ENCODE measurements at places on chromosomes 16 and 17.

DNA sequence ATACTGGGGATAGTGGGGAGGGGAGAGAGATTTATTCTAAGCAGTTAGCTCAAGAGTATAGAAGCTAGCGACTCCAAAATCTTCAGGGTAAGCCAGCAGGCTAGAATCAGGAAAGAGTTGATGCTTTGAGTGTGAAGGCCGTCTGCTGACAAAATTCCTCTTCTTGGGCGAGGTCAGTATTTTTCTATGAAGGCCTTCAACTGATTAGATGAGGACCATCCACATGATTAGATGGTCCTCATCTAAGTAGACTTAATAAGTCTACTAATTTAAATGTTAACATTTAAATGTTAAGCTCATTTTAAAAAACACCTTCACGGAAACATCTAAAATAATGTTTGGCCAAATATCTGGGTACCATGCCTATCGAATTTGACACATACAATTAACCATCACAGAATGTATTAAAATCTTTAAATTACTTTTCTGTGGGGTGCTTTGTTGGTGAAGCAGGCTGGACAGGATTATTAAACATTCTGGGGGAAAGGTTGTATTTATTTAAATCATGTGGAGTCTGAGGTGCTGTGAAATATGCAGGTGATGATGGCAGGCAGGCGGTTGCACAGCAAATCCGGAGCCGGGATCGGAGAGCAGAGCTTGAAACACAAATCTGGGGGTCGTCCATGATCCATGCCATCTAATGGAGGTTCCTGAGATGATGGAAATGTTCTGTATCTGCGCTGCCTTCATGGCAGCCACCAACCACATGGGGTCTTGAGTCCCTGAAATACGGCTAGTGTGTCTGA is 49.8 kb upstream of the ADORA2B start:
- DNase-seq, result no peak

DNA sequence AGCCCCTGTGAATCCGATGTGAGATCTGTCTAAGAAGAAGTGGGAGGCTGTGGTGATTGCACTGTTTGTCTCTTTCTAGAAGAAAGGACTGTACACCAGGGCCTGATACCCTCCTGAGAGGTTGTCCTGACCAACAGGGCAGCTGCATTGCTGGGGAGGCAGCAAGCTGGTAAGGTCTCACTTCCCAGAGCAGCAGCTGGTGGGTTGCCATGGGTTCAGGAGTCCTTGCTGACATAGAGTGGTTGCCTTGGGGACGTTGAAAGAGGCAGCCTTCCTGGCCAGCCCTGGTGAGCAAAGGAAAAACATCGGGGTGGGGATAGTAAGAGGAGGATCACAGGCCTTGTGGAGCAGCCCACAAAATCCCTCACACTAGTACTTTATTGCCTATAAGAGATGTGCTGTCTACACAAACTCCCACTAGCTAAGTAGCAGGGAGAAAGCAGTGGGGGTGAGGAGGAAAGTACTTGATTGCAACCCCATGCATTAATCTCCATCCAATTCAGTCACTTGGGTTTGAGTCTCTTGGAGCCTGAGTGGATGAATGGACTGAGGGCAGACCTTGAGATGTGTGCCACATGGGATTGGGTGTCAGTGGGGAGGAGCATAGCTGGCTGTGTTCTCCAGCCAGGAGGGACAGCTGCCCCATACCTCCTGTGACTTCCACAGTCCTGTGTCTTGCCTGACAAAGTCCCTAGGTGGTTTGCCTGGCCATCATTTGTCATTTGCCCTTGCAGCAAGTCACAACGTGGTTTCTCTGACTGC is 143.8 kb upstream of the RPL38 start:
- no peak for DNase-seq

DNA sequence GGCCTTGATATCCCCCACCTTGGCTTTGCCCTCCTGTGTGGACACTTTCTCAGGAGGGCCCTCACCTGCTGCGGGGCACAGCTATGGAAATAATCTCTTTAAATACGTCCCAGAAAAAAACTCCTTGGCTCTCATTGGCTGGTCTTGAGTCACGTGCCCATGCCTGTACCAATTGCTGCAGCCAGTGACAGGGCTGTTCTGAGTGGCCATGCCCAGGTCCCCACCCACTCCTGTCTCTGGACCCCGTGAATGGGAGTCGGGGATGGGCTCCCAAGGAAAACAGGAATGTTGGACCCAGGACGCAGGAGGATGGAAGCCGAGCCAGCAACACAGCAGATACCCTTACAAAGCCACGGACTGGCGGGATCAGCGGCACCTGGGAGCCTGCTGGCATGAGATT is 53.1 kb upstream of the CDR2 start:
- DNase-seq, result no peak

GRCh38 chr17:596287-596686 is 118.4 kb downstream of the VPS53 start:
- no peak for DNase-seq

DNA sequence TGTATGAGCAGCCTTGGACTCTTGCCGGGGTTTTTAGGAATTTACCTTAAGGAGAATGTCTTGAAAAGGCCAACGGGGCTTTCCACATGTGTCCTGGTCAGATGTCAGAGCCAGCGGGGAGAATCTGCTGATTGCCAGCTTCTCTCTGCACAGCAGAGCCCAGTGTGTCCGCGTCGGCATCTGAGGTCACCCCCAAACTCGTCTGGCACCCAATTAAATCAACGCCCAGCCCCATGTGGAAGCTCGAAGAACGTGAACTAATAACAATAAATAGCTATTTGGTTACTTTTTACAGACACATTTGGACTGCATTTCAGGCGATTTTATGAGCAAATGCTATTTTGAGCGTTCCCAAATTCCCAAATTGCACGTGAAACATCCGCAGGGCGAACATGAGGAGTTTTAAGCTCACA is 303.5 kb downstream of the FOXL1 start:
- DNase-seq, result no peak

GRCh38 chr17:69703751-69704150 is 289.3 kb downstream of the MAP2K6 start:
- DNase-seq, result no peak

- DNase-seq, result no peak
Observed at GRCh38 chr16:73240920-73241319, 193.0 kb upstream of the ZFHX3 start.

GRCh38 chr17:9016941-9017552 is 4.3 kb upstream of the NTN1 start:
- no peak for DNase-seq

DNA sequence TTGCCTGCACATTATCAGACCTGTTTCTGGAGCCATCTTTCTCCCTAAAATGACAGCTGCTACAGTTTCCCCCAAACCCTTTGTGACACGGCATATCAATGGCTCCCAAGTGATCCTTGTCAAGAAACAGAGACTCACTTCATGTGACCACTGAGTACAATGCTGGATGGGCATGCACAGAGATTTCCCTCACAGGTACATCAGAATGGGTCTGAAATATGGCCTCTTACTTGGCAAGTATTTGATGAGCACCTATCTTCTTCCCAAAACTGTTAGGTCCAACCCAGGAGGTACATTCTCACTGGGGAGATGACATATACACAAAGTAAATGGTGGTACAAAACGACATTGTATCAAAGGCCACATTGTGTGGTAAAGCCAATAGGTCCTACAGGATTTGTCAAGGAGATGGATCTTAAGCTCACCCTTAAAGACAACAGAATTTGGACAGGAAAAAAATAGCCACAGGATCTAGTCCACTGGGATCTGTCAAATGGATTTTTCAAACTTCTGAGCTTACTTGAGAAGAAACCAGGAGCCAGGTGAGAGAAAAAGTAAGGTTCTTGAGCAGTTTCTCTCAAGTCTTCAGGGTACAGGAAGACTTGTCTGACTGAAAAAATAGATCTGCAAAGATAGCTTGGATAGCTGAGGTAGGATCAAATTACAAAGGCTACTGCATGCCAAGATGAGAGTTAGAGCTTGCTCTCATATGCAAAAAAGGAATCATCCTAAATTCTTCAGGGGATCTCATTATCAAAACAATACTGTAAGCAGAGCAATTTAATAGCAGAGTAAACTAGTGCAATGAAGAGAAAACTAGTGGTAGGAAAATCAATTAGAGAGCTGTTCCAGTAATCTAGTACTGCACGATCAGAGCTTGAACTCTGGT is 28.8 kb downstream of the RNF43 start:
- no peak for DNase-seq

GRCh38 chr16:71364133-71364681 is 5.7 kb downstream of the CALB2 start:
- DNase-seq, result no peak

DNA sequence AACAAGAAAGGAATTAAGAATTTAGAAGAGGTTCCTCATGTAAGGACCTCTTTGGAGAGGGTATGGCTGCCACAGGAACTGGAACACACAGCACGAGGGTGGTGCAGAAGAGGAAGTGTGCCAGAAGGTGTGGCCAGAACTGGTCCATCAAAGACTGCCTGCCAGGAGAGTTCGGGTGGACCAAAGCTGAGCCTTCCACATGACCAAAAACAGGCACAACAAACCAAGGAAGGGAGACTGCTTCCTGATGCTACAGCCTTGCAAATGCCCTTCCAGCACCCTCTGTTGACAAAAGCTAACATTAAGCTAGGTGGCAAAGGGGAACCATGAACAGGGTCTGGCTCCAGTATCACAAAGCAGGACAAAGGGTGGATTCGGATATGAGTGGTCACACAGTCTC is 125.8 kb upstream of the TMEM97 start:
- DNase-seq, result no peak

GRCh38 chr16:11533588-11533987 is 53.1 kb downstream of the LITAF start:
- DNase-seq, result no peak

DNA sequence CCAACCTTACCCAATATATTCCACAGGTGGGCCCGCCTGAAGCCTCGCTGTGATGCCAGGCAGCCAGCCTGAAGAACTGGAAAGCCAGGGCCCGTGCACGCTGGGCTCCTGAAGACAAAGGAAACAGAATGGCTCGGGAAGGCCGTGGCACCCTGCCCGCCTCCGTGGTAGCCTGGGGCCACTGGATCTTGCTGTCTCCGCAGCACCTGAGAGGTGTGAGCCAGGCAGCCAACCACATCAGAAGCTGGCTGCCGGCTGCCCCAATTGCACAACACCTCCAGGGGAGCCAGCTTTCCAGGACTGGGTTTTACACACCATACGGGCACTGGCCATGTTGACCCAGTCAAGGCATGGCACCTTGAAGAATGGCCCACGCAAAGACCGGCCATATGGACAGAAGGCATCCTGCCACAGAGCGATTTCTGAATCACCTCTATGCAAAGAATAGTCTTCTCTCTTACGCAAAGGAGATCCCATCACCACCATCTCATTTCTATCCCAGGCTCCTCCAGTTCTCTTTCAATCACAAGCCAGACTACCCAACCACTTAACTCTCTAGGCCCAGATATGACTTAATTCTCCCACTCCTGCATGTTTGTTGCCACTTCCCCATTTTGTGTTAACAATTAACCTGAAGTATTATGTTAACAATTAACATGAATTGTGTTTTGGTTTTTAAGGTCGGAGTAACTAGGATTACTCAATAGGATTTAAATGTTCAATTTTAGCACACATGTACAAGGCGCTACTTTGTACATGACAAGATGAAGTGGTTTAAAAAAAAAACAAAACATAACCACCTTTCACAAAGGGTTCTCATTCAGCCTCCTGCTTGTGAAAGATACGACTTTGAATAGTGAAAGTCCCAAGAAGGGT is 32.1 kb downstream of the ZFHX3 start:
- DNase-seq, result no peak

DNA sequence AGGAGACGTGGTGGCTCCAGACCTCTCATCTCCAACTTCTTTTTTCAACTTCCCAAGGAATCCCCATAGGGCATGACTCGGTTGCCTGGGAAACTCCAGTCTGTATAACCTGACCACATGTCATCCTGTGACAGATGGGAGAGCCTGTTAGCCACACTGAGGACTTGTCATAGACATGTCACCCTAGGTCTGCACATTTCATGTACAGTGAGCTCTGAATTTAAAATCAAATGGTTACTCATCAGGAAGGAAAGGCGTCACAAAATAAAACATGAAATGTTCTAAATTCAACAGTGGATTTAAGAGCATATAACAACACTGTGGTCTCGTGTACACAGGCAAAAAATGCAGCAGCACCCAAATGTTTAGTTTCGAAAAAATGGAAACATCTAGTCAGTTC is 22.2 kb upstream of the ADAMTS18 start:
- no peak for DNase-seq

DNA sequence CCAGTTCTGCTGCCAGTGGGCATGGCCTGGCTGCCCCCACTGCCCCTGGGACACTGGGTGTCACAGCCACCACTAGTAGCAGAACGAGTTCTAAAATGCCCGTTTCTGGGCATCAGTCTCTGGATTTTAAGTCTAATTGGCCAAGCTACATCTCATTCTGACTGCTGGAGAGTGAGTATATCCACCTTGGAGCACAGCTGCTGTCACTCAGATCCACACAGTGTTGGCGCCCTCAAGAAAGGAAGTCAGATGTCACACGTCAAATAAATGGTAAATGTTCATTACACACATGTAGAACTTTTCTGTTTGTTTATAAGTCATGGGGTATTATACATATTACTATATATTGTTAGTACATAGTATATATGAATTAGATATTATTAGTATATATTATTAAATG is 19.4 kb downstream of the GNGT2 start:
- DNase-seq, result no peak

GRCh38 chr17:57756951-57757350 is 11.9 kb upstream of the CCDC182 start:
- no peak for DNase-seq

- DNase-seq, result no peak
Observed at GRCh38 chr16:26898200-26898599, 168.5 kb upstream of the C16orf82 start.

DNA sequence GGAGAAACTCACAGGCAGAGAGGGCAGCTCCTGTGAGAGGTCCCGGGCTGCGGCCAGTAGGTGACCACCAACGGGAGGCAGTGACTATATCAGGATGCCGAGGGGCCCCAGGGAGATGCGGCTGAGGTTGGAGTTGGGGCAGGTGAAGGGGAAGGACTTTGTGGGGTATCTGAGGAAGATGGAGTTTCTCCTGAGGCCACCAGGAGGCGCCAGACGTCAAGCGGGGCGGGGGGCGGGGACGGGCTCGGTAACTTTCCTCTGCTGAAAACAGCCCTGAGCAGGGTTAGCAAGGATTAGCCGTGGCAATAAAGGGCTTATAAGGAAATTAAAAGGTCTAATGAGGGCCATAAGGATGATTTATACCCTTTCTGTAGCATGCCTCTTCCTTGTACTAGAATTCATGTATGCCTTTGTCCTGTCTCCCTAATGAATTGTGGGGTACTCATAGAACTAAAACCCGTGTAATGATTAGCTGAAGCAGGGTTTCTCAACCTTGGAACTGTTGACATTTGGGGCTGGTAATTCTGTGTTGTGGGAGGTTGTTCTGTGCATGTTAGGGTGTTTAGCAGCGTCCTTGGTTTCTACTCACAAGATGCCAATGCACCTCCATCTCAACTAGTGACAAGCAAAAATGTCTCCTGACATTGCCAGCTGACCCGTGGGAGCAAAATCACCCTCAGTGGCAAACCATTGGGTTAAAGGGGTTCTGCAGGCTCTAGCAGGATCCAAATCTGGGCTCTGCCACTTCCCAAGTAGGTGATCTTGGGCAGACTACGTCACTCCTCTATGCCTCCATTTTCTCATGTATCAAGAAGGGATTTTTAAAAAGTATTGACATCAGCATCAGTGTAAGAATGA is 74.8 kb upstream of the GRIN2A start:
- peak; percentile 19 for DNase-seq

All from stimulated activated CD4-positive, alpha-beta T cell treated with anti-CD3 and anti-CD28 coated beads, Interleukin-4, amount 100 ng/mL, for 48 hours (primary cell).